Glutamatergic neuron (in vitro differentiated cells): ENCODE measurements at places on chromosomes 4 and X. TPM values are rescaled to one million over a fixed set of nuclear protein-coding genes. Genes with fewer than 3 reads are reported as not detected.

Gene ATP1B4
- total RNA-seq: not detected

Gene PCDH18
- total RNA-seq: 7.4 TPM

Gene IL2
- not detected for total RNA-seq

Gene PPP4R3C
- total RNA-seq: not detected

Gene OPN1MW3
- total RNA-seq: not detected

Gene MXRA5
- 0.25 TPM for total RNA-seq

Gene AKAP4
- total RNA-seq: not detected

GRCh38 chr4:185742766-185743165 is 69.2 kb downstream of the SORBS2 start:
- DNase-seq: no peak
- no peak overlapping the region for H3K4me3 ChIP-seq
- peaks cover 17% of the 10 kb centered on the region for H3K4me1 ChIP-seq
- peaks cover 2% of the 10 kb centered on the region for H3K27me3 ChIP-seq
- no peak overlapping the region for H3K27ac ChIP-seq

DNA sequence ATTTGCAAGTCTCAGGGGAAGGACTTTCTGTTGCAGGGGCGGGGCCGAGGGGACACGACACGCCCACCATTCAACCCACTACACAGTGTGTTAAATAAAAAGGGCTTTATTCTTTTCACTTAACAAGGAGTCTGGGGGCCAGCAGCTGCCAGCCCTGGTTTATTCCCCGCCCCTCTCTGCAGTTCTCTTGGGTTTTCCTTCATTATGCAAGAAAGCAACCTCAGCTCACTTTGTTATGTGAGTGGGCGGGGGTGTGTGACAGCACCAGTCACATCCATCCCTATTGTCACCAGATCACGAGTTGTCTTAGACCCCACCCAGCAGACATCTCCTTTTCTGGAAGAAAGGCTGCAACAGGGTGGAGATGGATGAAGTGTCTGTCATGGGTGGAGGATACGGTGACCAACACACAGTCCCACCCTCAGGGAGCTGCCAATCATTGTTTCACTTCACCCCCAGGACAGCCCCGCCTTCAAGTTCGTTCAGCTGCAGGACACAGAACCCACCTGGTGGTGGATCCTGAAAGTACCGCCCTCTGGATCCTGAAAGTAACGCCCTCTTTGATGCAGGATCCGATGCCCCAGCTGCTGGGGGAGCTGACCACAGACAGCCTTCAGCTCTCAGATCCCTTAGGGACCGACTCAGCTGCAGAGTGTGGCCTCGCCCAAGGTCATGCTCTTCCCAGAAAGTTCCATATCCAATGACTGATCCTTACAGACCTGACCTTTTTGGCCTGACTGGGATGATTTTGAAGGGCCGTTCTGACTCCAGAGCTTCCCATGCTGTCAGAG is 79.6 kb downstream of the SMIM20 start:
- peak; percentile 82 for DNase-seq
- H3K4me3 ChIP-seq: peak overlapping the region; percentile 34
- peaks cover 6% of the 10 kb centered on the region for H3K27me3 ChIP-seq
- peak overlapping the region; percentile 55 for H3K27ac ChIP-seq
- no peaks in the 10 kb centered on the region for H3K36me3 ChIP-seq
- H3K4me1 ChIP-seq: peaks cover 9% of the 10 kb centered on the region

- no peak overlapping the region for H3K4me3 ChIP-seq
- H3K4me1 ChIP-seq: peaks cover 7% of the 10 kb centered on the region
- H3K27me3 ChIP-seq: peaks cover 6% of the 10 kb centered on the region
- H3K27ac ChIP-seq: no peak overlapping the region
- H3K36me3 ChIP-seq: no peaks in the 10 kb centered on the region
These were observed 20.1 kb downstream of the ZNF185 start for GRCh38 chrX:152917656-152918579.

DNA sequence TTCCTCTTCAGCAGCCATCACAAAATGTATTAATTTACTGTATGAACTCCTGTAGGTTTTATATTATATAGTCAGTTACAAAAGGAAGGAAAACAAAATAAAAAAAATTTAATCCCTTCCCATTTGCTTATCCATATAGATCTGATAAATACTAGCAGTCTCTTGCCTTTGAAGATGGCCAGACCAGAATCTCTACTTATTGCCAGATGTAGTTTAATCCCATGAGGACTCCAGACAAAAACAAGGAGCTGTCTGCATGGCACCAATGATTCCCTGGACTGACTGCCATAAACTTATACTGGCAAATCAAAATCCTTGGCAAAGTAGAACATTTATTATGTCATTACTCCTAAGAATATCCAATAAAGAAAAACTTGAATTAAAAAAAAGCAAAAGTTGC is 223.3 kb upstream of the MAB21L2 start:
- peaks cover 10% of the 10 kb centered on the region for H3K4me1 ChIP-seq
- no peak for DNase-seq
- H3K36me3 ChIP-seq: no peaks in the 10 kb centered on the region
- no peak overlapping the region for H3K27ac ChIP-seq
- H3K4me3 ChIP-seq: no peak overlapping the region
- peaks cover 4% of the 10 kb centered on the region for H3K27me3 ChIP-seq

DNA sequence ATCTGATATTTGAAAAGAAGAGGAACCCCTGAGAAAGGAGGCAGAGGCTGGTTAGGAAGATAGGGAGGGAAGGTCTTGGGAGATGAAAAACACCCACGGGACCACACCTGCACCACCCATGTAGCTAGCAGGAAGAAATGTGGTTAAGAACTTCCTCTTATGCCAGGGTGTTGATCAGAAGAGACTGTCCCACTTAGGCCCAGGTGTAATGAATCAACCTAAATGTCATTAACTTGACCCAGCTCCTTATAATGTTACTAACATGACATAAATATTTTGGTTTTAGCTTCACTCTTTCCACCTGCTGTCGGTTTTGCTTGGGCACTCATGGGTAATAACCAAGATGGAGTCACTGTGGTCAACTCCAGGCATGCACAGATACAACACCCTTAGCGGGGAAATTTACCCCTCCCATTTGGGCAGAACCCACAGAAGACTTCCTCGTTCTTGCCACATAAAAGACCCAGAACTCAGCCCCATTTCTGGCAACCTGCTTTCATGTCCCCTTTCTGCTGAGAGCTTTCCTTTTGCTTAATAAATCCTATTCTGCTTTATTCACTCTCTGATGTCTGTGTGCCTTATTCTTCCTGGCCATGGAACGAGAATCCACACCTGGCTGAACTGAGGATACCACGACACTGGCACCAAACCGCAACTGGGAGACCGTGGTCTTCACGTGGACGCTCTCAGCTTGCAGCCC is 46.8 kb downstream of the ZNF141 start:
- no peak for DNase-seq
- no peaks in the 10 kb centered on the region for H3K4me1 ChIP-seq
- no peak overlapping the region for H3K4me3 ChIP-seq
- peaks cover 9% of the 10 kb centered on the region for H3K27me3 ChIP-seq
- no peak overlapping the region for H3K27ac ChIP-seq

DNA sequence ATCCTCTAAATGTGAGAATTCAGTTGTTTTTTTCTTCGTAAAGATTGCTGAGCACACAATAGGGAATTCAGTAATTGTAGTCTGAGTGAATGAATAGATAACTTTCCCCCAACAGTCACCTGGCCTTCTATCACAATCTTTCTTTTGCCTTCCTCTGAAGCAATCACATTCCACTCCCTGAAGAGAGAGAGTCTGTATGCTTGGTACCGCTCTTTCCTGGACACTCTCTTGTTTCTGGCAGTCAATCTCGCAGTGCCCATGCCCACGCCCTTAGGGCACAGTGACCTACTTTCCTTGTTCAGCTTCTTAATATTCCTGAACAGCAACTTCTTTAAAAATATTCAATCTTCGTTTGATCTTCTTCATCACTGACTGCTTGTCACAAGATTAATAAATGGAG is 255.9 kb downstream of the ADAMTS3 start:
- no peaks in the 10 kb centered on the region for H3K27me3 ChIP-seq
- no peaks in the 10 kb centered on the region for H3K36me3 ChIP-seq
- DNase-seq: no peak
- no peaks in the 10 kb centered on the region for H3K4me1 ChIP-seq

DNA sequence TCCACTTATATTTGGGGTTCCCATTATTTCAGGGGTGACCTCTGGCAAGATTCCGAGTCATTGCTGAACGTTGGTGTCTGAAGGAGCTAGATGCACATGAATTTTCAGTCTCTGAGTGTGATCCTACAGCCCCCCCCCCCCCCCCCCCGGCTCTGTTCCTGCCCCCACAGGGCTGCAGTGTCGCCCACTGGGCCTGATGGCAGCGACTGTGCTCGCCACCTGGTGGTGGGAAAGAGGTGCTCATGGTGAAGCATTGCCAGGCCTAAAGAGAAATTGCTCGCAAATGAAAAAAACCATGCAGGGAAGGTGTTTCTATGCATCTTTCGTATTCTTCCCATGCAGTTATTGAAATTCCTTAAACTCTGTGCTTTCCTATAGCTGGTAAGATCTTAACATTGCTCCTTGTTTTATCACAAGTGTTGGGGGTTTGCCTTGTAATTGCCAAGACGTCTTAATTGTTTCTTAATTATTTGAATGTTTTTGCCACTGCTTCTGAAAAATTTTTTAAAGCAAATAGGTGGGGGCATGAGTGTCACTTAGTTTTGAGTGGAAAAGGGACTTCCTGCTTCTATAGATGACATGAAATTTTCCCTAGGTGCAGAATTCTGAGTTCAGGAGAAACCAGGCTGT is 63.2 kb downstream of the CLDN22 start:
- H3K27me3 ChIP-seq: peaks cover 2% of the 10 kb centered on the region
- H3K36me3 ChIP-seq: no peaks in the 10 kb centered on the region
- H3K27ac ChIP-seq: no peak overlapping the region
- H3K4me3 ChIP-seq: no peak overlapping the region
- peak; percentile 76 for DNase-seq

GRCh38 chr4:180947425-180947824 is 1295.8 kb upstream of the TENM3 start:
- no peaks in the 10 kb centered on the region for H3K27me3 ChIP-seq
- no peaks in the 10 kb centered on the region for H3K36me3 ChIP-seq
- H3K4me3 ChIP-seq: no peak overlapping the region
- DNase-seq: no peak
- H3K4me1 ChIP-seq: no peaks in the 10 kb centered on the region

- H3K27ac ChIP-seq: peak overlapping the region; percentile 20
- peaks cover 49% of the 10 kb centered on the region for H3K4me1 ChIP-seq
- no peak for DNase-seq
- no peaks in the 10 kb centered on the region for H3K27me3 ChIP-seq
These were observed 335.4 kb downstream of the UNC5C start for GRCh38 chr4:95213366-95213765.

DNA sequence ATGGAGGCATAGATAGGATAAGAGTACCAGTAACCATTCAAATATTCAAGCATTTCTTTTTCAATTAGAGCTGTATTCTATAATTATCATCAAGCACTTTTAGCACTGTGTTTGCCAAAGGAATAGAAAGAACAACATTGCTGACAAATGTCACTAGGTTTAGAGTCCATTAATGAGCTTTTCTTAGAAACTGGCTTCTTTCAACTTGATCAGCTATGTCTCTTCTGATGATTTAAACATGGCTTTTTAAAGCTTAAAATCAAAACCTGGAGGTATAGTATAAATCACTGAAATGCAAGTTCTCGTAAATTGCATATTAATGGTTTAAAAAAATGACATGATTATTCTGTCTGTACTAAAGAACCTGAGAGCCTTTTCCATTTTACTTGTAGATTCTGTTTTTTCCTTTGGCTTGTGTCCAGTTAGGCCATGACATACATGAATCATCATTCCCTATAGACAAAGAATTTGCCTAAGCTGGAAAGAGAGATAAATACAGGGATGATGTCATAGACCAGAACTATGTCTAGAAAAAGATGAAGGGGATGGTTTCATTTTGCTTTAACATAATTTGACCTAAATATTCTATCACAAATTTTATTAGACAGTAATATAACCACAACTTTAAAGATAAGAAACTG is 340.1 kb upstream of the CTSO start:
- no peak overlapping the region for H3K4me3 ChIP-seq
- no peak overlapping the region for H3K27ac ChIP-seq
- no peak for DNase-seq
- H3K27me3 ChIP-seq: no peaks in the 10 kb centered on the region
- peaks cover 16% of the 10 kb centered on the region for H3K4me1 ChIP-seq

DNA sequence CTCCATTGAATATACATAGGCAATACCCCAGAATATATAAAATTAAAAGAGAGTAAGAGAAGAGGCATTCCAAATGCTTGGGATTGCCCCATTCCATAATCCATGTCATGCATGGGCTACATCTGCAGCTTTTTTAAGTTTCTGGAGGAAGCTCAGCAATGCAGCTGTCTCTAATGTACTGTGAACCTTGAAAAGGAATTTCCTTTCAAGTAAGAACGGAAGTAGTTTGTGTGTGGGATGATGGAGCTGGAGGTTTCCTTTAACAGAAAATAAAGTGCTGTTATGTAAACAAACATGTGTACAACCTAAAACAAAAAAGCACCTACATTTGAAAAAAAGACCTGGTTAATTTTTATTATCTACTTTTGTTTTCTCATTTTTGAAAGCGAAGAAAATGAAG is 303.5 kb downstream of the BMPR1B start:
- no peak overlapping the region for H3K4me3 ChIP-seq
- H3K4me1 ChIP-seq: peaks cover 1% of the 10 kb centered on the region
- H3K36me3 ChIP-seq: no peaks in the 10 kb centered on the region
- no peak overlapping the region for H3K27ac ChIP-seq
- DNase-seq: no peak

GRCh38 chr4:14115106-14115505 is 487.6 kb upstream of the BOD1L1 start:
- no peak for DNase-seq
- no peak overlapping the region for H3K4me3 ChIP-seq
- peaks cover 13% of the 10 kb centered on the region for H3K4me1 ChIP-seq
- peak overlapping the region; percentile 67 for H3K27ac ChIP-seq

DNA sequence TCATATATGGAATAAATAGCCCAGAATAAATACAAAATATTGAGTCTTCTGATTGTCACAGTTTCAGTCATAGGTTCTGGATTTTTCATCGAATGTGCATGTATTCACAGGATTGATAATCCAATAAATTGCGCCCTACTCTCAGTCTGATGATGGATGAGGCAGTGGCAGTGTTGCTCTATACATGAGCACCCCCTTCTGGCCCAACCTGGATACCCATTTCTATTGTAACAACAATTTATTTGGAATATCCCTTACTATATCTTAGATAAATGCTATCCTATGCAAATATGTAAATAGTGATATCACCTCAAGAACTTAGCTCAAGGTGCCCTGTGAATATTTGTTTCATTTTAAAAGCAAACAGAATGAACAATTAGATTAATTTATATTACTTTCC is 733.7 kb upstream of the PABPC4L start:
- H3K4me3 ChIP-seq: no peak overlapping the region
- no peaks in the 10 kb centered on the region for H3K27me3 ChIP-seq
- H3K36me3 ChIP-seq: no peaks in the 10 kb centered on the region
- H3K4me1 ChIP-seq: no peaks in the 10 kb centered on the region
- H3K27ac ChIP-seq: no peak overlapping the region
- peak; percentile 62 for DNase-seq

GRCh38 chr4:108139089-108139488 is 29.6 kb downstream of the LEF1 start:
- no peak overlapping the region for H3K27ac ChIP-seq
- H3K27me3 ChIP-seq: no peaks in the 10 kb centered on the region
- H3K4me3 ChIP-seq: no peak overlapping the region
- H3K36me3 ChIP-seq: no peaks in the 10 kb centered on the region
- no peak for DNase-seq
- peaks cover 6% of the 10 kb centered on the region for H3K4me1 ChIP-seq

- no peaks in the 10 kb centered on the region for H3K27me3 ChIP-seq
- H3K36me3 ChIP-seq: no peaks in the 10 kb centered on the region
- no peak for DNase-seq
- no peak overlapping the region for H3K4me3 ChIP-seq
- no peak overlapping the region for H3K27ac ChIP-seq
- H3K4me1 ChIP-seq: no peaks in the 10 kb centered on the region
These were observed 287.6 kb downstream of the PAPSS1 start for GRCh38 chr4:107432451-107432850.
